ENCODE measurements at places on chromosomes 2 and 18.
A peak's percentile ranks its signal among the peaks of the same experiment; 100 is the strongest.

- no peak for DNase-seq
- no peaks in the 10 kb centered on the region for H3K27me3 ChIP-seq
- no peak overlapping the region for H3K4me3 ChIP-seq
- H3K36me3 ChIP-seq = peaks cover 6% of the 10 kb centered on the region
- H3K4me1 ChIP-seq = peaks cover 21% of the 10 kb centered on the region
These were observed 76.1 kb upstream of the CAVIN2 start for GRCh38 chr2:191922736-191923651.

DNA sequence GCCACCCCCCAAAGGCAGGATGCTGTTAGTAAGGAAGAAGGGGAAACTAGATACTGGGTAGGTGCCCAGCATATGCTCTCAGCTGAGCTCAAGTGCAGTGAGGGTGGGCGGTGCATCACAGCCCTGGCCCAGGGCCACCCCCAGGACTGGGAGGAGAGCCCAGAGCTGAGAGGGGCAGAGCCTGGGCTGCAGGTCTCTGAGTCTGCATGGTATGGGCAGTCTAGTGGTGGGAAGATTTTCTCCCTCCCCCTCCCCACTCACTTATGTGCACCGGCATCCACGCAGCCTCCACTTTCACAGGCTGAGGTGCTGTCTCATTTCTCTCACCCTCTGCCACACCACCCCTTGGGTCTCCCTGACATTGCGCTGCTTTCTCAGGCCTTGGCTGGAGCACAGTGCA lies 48.5 kb upstream of the CAB39 start:
- H3K27me3 ChIP-seq = peaks cover 13% of the 10 kb centered on the region
- no peak overlapping the region for H3K4me3 ChIP-seq
- no peak overlapping the region for H3K27ac ChIP-seq
- peaks cover 8% of the 10 kb centered on the region for H3K4me1 ChIP-seq

- H3K27me3 ChIP-seq = no peaks in the 10 kb centered on the region
- peak; percentile 51 for DNase-seq
- H3K27ac ChIP-seq = no peak overlapping the region
- no peak overlapping the region for H3K4me3 ChIP-seq
These were observed 17.1 kb upstream of the VPS4B start for GRCh38 chr18:63439334-63439733.

GRCh38 chr2:236704887-236705286 lies 135.3 kb downstream of the ACKR3 start:
- no peak for DNase-seq
- H3K4me1 ChIP-seq = no peaks in the 10 kb centered on the region
- no peak overlapping the region for H3K4me3 ChIP-seq
- no peaks in the 10 kb centered on the region for H3K36me3 ChIP-seq
- H3K27ac ChIP-seq = no peak overlapping the region

DNA sequence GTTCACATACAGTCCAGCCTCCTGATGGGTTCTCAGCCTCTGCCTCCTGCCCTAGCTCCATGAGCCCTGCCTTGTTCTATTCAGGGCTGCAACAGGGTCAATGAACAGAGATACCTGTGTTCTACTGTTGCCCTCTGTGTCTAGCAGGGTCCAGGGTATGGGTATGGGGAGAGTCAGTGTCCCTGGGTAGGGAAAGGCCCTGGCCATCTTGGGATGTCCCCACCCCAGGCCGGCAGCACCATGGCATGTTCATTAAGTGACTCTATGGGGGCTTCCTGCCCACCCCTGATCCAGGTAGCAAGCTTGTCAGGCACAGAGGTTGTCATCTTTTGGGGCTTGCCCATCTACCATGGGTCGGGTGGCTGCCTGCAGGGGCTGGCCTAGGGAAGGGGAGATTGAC lies 13.5 kb downstream of the PDE11A start:
- H3K36me3 ChIP-seq = no peaks in the 10 kb centered on the region
- no peaks in the 10 kb centered on the region for H3K4me1 ChIP-seq
- DNase-seq = no peak
- H3K4me3 ChIP-seq = no peak overlapping the region
- H3K27me3 ChIP-seq = no peaks in the 10 kb centered on the region

- no peak overlapping the region for H3K27ac ChIP-seq
- H3K4me1 ChIP-seq = no peaks in the 10 kb centered on the region
- no peak overlapping the region for H3K4me3 ChIP-seq
- DNase-seq = no peak
- H3K36me3 ChIP-seq = no peaks in the 10 kb centered on the region
- peaks cover 48% of the 10 kb centered on the region for H3K27me3 ChIP-seq
These were observed 38.1 kb downstream of the ACOXL start for GRCh38 chr2:110770404-110770958.

GRCh38 chr2:117956036-117956796 lies 57.7 kb downstream of the CCDC93 start:
- H3K4me3 ChIP-seq = no peak overlapping the region
- peaks cover 21% of the 10 kb centered on the region for H3K4me1 ChIP-seq
- no peak for DNase-seq

DNA sequence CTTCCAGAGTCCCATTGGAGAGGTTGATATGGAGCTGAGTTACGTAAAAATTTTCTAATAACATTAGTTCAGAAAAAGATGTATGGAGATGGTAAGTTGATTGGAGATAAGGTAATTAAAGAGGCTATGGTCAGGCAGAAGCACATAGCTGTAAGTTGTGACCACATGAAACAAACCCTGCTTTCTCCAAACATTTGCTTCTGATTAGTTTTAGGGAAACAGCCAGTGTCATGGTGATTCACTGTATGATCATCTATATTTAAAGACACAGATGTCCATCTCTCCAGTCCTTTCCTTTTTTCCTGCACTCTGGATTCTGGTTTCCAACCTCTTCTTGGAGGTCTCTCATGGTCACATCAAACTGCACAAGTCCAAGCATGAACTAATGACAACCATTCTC lies 1550.8 kb upstream of the PIK3C3 start:
- no peak for DNase-seq
- H3K27me3 ChIP-seq = peaks cover 28% of the 10 kb centered on the region
- H3K4me3 ChIP-seq = no peak overlapping the region
- no peak overlapping the region for H3K27ac ChIP-seq
- H3K36me3 ChIP-seq = no peaks in the 10 kb centered on the region

GRCh38 chr2:216559625-216560156 lies 61.0 kb downstream of the RPL37A start:
- H3K36me3 ChIP-seq = no peaks in the 10 kb centered on the region
- no peaks in the 10 kb centered on the region for H3K4me1 ChIP-seq
- H3K4me3 ChIP-seq = no peak overlapping the region
- peaks cover 18% of the 10 kb centered on the region for H3K27me3 ChIP-seq
- no peak overlapping the region for H3K27ac ChIP-seq

DNA sequence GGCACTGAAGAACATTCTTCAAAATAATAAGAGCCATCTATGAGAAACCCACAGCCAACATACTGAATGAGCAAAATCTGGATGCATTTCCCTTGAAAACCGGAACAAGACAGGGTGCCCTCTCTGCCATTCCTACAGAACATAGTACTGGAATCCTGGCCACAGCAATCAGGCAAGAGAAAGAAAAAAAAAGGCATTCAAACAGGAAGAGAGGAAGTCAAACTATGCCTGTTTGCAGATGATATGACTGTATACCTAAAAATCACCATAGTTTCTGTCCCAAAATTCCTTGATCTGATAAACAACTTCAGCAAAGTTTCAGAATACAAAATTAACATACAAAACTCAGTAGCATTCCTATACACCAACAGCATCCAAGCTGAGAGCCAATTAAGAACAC lies 119.5 kb upstream of the PARD3B start:
- no peaks in the 10 kb centered on the region for H3K4me1 ChIP-seq
- H3K4me3 ChIP-seq = no peak overlapping the region
- H3K27ac ChIP-seq = no peak overlapping the region
- DNase-seq = no peak
- no peaks in the 10 kb centered on the region for H3K27me3 ChIP-seq

- H3K27ac ChIP-seq = no peak overlapping the region
- no peak for DNase-seq
- H3K36me3 ChIP-seq = no peaks in the 10 kb centered on the region
- H3K4me1 ChIP-seq = no peaks in the 10 kb centered on the region
- H3K4me3 ChIP-seq = no peak overlapping the region
These were observed 101.8 kb upstream of the RPE start for GRCh38 chr2:209900638-209901037.

DNA sequence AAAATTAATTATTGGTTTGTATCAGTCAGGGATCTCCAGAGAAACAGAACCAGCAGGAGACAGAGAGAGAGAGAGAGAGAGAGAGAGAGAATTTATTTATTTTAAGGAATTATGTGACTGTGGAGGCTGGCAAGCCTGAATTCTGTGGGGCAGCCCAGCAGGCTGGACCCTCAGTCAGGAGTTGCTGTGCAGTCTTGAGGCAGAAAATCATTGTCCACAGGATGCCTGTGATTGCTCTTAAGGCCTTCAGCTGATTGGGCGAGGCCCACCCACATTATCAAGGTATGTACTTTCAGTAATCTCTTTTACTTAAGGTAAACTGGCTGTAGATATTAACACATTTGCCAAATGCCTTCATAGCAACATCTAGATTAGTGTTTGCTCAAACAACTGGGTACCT lies 155.3 kb downstream of the SEPTIN10 start:
- no peaks in the 10 kb centered on the region for H3K36me3 ChIP-seq
- H3K4me1 ChIP-seq = no peaks in the 10 kb centered on the region
- H3K4me3 ChIP-seq = no peak overlapping the region
- peaks cover 94% of the 10 kb centered on the region for H3K27me3 ChIP-seq
- H3K27ac ChIP-seq = no peak overlapping the region

- no peaks in the 10 kb centered on the region for H3K27me3 ChIP-seq
- peaks cover 82% of the 10 kb centered on the region for H3K36me3 ChIP-seq
- no peak overlapping the region for H3K27ac ChIP-seq
- DNase-seq = no peak
- peaks cover 81% of the 10 kb centered on the region for H3K4me1 ChIP-seq
These were observed 26.3 kb downstream of the MBP start for GRCh38 chr18:77106331-77106730.
